Central memory CD4-positive, alpha-beta T cell (primary cell): ENCODE measurements at places on chromosomes 7 and 10.

GRCh38 chr7:54946764-54947163, 72.1 kb upstream of the EGFR start:
- no peak for DNase-seq

DNA sequence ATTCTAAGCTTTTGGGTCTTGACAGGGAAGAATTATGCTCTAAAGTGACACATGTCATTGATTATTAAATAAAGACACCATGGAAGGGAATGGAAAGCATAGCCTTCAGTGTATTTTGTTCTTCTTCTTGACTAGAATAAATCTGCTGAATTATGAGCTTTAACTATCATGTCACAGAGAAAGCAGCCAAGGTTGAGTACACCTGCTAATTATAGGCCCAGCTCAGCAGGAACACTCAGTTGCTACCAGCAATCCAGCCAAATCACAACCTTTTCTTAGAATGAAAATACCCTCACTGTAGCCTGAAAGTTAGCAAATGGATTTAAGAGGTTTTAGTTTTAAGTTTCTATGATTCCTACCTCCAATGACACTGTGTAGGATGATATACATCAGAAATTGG, 225.3 kb upstream of the RHOBTB1 start:
- DNase-seq: no peak

DNA sequence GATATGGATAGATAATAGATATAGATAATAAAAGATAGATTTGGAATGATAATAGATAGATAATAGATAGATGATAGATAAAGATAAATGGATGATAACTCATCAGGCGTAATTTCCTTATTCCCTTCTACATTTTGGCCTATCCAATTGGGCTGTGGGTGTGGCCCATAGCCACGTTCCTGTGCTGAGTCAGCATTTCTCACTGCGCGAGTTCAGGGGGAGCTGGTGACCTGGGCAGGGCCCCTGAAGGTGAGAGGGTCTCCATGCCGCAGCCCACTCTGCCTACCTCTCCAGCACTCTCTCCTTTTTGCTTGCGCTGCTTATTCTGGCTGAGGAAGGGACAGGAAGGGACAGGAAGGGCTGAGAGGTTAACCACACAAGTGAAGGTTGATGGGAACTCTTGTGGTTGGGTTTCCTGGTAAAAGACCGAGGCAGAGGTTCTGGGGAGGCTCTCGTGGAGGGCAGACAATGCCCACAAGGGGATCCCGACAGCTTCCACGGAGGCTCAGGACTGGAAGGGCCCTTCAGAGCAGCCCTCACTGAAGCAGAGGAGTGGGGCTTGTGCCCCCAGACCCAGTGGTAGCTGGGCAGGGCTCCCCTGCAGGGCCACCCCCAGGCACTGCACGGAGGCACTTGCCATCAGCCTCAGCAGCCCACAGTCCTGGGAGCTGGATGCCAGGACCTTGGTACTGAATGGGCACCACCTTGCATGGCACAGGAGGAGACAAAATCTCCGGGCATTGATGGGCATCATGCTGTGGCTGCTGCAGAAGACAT, 247.3 kb upstream of the PITRM1 start:
- no peak for DNase-seq

DNA sequence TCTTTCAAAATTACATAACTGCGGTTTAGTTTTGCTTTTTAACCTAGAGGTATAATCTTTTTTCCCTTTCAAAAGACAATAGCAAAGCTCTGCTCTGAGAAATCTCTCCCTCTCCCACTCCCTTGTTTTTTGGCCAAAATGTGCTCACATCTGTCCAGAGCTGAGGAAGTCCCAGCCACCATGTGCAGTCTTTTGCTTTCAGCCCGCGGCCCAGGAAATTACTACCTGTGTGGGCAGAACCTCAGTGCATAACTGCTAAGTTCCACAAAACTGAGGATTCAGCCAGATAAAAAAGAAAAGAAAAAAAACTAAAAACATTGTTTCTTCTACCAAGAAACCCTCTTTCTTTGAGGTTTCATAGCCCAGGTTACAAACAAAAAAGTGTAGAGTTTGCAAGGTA, 115.0 kb upstream of the HGF start:
- DNase-seq: no peak

DNA sequence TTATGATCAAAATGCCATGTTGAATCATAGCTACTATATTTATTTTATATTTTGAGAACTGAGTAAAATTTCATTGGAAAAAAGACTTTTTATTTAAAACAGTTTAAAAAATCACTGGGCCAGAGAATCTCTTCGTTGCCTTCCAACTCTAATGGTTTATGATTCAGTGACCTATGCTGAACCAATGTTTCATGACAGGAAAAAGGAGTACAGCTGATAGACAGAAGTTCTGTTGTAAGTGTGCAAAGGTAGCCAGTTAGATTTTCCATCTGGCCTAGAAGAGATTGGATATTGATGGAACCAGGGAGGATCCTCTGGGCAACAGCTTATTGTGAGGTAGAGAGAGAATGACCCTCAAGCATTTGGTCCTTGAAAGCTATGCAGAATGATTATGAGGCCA, 745.8 kb downstream of the SUGCT start:
- DNase-seq: no peak

- DNase-seq: no peak
These were observed 105.7 kb upstream of the INSIG1 start for GRCh38 chr7:155191901-155192478.

GRCh38 chr7:23235813-23236221, 10.8 kb upstream of the GPNMB start:
- no peak for DNase-seq

DNA sequence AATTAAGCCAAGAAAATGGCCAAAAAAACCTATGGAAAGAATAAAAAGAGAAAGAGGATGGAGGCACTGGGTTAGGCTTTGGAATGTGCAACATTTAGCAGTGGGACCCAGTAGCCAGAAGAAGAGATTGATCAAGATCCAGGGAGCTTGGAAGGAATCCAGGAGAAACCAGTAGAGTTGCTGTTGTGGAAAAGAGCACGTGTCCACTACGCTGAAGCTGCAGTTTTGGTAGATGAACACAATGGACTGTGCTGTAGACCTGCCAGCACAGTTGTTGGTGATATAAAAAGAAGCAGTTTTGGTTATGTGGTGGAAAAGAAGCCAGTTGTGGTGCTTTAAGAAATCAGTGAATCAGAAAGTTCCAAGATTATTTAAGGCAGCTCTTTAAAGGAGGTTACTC, 802.2 kb upstream of the POM121L12 start:
- no peak for DNase-seq

DNA sequence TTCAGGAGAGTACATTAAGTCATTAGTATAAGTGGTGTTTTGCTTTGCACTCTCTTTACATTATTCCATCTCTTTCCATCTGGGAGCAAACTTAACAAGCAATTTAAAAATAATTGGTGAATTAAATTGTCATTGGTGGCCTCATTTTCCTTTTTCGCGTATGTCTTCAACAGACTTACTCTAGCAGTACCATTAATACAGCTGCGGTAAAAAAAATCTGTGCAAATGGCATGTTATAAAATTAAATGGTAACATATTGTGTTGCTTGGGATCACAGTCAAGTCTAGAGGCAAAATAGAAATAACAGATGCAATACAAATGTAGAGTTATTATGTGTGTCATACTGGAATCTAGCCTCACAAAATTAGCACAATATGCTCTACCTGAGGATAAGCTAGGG, 322.4 kb downstream of the PCDH15 start:
- no peak for DNase-seq

DNA sequence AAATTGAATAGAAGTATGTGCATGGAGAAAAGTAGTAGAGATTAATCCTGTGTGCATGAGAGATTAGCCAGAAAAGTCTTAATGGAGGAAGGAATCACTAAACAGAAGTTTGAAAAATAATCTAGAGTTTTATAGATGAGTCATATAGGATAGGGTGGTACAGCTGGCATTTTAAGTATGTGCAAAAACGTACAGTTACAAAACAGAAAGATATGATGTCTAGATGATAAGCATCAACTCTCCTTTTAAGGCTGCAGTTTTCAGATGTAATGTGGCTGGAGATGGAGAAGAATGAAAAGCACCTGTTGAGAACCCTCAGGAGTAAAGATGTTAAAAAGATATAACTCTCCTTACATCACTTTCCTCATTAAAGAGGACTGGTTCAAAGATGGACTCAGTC, 271.3 kb downstream of the STK31 start:
- DNase-seq: no peak

GRCh38 chr10:46236546-46236887, 50.3 kb upstream of the ANTXRL start:
- no peak for DNase-seq

DNA sequence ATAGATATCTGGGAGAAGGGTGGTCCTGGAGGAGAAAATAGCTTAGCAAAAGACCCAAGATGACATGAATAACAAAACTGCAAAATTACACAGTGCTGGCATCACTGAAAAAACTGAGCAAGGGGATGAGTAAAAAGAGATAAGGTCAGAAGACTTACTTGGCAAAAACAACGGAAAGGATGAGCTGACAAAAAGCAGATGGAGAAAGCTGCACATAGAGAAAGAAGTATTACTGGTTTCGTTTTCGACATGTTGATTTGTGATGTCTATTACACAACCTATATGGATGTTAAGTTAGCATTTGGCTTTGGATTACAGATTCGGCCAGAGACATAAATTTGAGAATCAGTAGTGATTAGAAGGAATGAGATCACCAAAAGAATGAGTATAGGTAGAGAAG, 132.1 kb downstream of the MACC1 start:
- DNase-seq: no peak

- DNase-seq: no peak
These were observed 276.9 kb downstream of the CSTF2T start for GRCh38 chr10:51422311-51423120.

DNA sequence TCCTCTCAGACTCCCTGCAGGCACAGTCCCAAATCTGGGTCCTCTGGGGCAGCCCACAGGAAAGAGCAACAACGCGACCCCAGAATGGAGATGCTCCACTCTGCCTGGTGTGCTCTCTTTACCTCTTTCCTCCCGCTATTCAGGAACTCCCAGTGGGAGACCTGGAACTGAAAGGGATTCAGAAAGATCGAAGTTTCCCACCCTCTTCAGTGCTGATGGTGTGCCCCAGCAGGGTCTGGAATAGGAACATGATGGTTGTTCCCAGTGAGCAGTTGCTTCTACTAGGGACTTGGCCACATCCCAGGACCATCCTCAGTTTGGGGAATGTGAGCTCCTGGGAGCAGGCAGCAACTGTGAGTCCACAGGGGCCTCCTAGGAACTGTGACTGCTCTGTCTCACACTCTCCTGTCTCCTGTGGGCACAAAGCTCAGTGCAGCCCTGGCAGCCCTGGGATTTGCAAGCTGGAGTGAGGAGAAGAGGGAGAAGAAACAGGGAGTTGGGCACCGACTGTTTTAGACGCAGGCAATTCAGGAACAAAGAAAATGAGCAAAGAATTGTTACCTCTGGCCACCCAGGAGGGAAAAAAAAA, 17.9 kb downstream of the OR6V1 start:
- no peak for DNase-seq

DNA sequence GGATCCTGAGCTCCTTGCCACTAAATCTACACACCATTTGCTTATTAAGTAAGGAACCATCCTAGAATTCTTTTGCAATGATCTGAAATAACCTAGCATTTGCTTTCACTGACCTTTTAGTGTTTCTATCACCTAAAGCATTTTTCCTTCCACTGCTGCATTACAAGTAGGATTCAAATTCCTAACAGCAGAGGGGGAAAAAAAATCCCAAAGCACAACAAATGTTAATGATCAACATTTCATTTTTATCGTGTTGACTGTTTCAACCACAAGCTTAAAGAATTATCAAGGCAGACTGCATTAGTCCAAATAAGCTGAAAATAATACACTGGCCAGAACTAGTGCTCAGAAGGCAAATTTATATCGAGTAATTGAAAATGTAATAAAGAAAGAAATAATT, 174.7 kb upstream of the TCF7L2 start:
- no peak for DNase-seq

DNA sequence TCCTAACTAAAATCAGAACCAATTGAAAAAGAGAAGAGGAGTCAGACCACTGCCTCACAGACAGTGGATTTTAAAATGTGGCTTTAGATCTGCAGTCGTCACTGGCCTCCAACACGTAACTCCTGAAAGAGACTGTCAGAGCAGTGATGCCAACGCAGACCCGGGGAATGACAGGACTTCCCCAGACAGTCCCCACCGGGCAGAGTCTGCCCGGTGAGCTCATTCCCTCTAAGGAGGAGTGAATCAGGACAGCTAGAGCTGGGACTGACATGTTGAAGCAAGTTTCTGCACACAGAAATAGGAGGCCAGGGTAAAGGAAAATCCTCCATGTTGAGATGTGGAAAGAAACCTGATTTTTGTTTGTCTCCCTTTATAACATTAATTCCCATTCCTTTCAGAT, 105.0 kb downstream of the TES start:
- no peak for DNase-seq

DNA sequence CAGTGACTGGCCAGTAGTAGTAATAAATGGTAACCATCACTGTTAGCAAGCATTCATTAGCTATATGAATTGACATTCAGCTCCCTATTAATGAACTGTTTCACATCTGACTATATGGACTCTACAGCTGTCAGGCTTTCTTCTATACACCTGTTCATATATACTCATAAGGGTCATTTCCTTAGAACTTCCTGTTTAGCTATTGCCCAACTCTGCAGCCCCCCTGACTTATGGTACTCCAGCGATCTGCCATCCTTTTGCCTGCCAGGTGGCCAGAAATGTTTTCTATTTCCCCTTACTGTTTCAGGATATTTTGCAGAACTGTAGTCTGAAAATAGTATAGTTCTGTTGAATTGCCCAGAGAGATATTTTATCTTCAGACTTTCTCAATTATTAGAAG, 56.6 kb downstream of the TASOR2 start:
- DNase-seq: no peak

- DNase-seq: no peak
These were observed 22.5 kb downstream of the ORC5 start for GRCh38 chr7:104185346-104185745.

DNA sequence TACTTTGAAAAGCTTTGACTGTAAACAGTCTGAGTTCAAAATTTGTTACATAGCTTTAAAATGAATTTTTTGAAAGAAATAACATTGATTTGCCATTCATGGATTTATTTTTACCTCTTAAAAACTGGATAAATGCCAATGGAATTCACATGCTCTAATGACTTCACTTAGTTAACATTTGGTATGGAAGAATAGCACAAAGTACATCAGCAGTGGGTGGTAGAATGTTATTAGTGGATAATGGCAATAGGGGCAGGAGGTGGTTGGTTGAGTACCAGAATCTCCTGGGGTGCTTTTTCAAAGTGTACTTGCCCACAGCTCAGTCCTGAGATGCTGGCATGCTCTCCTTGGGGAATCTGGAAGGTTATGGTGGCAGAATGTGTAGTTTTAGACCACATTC, 4.7 kb downstream of the PPP1R9A start:
- no peak for DNase-seq
